ENCODE measurements at places on chromosomes 4 and X.

GRCh38 chr4:128582427-128582870, 227.1 kb upstream of the JADE1 start:
- no peak for DNase-seq

DNA sequence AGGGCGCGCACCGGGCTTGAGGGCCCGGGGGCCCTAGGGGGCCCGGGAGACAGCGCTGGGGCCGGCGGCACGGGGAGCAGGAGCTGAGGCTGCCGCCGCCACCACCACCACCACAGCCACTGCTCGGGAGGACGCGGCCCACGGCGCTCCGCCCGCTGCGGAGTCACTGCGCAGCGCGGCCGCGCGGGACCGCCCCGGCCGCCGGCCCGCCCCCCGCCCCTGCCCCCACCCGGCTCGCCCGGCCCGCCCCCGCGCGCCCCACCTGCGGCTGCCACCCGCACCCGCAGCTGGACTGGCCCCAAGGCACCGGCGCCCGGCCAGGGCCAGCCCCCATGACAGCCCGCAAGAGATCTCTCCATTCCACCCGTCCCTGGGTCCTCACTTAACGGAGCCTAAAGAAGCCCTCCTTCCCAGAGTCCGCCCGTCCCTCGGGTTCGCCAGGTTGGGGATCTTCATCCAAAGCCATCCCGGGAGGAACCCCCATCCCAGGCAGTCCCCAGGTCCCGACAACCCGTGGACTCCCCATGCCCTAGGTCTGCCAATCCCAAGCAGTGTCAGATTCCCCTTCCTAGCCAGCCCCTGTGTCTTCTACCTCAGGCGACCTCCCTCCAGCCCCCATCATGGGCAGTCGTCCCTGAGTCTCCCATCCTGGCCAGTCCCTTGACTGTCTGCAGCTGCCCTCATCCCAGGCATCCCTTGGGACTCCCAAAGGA, 40.0 kb upstream of the IQSEC2 start:
- DNase-seq, result peak; percentile 68

- no peak for DNase-seq
These were observed 54.7 kb upstream of the EPHA5 start for GRCh38 chr4:65724973-65725372.

- no peak for DNase-seq
These were observed 8.1 kb downstream of the RTL5 start for GRCh38 chrX:72123471-72124185.

- DNase-seq, result no peak
These were observed 793 bp upstream of the DCUN1D4 start for GRCh38 chr4:51842167-51842553.

DNA sequence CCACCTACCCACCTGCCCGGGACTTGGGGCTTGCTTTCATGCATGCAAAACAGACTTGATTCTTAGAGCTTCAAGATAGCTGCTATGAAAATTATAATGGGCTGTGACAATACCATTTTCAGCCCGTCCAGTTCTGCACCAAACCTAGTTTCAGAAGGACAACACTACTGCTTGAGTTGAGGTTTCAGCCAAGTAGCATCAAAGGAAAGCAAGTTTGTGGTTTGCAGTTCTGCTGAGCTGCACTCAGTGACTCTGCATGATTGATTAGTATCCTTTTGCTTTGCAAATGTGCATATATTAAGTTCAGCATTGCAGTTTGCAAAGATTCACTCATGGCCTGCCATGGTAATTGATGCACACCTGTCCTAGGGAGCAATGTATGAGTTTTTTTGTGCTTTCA, 442.7 kb downstream of the RPA4 start:
- no peak for DNase-seq

GRCh38 chrX:99078301-99078700, 1331.8 kb downstream of the PCDH19 start:
- no peak for DNase-seq

DNA sequence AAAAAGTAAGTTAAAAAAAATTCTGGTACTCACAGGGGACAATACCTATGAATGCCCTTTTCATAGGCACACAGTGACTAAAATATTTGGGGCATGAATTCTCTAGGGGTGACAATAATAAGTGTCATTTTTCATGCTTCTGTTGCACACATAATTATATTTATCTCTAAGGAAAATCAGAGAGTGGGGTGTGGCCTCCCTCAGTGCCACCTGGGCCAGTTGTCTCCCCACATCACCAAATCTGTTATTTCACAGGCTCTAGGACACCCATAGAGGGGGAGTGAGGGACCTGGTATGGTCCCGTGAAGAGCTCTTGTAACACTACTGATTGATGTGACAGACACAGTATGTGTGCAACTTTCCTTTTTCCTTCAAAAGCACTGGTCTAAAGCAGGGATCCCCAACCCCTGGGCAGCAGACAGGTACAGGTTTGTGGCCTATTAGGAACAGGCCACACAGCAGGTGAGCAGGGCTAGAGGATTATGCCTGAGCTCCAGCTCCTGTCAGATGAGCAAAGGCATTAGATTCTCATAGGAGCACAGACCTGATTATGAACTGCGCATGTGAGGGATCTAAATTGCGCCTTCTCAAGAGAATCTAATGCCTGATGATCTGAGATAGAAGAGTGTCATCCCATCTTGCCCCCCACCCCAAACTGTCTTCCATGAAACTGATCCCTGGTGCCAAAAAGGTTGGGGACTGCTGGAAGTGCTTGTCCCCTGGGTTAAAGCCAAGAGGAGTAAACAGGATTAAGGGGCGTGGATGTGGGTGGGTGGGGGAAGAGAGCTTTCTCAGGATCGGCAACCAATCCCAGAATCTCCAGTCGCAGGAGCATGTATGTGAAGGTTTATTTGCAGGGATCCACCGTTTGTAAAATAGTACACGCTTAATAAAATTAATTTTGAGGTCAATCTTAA, 856 bp downstream of the SLC9B1 start:
- no peak for DNase-seq

- no peak for DNase-seq
These were observed 399 bp downstream of the AIFM1 start for GRCh38 chrX:130165181-130165702.

DNA sequence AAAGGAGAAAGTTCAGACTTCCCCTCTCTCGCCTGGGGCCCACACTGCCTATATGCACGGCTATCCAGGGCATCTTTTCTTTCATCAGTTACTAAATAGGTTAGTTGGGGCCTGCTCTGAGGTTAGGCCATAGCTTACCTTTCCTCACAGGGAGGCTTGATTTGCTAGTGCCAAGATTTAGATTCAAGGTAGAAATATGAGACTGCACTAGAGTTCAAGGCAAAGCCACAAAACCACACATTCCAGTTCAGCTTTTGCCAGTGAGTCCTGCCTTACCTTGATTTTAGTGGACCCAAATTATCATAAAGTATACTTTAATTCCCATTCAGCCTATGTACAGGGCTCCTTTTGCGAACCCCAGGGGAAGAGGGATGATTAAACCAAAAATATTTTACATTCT, 762.8 kb downstream of the PDHA2 start:
- no peak for DNase-seq

DNA sequence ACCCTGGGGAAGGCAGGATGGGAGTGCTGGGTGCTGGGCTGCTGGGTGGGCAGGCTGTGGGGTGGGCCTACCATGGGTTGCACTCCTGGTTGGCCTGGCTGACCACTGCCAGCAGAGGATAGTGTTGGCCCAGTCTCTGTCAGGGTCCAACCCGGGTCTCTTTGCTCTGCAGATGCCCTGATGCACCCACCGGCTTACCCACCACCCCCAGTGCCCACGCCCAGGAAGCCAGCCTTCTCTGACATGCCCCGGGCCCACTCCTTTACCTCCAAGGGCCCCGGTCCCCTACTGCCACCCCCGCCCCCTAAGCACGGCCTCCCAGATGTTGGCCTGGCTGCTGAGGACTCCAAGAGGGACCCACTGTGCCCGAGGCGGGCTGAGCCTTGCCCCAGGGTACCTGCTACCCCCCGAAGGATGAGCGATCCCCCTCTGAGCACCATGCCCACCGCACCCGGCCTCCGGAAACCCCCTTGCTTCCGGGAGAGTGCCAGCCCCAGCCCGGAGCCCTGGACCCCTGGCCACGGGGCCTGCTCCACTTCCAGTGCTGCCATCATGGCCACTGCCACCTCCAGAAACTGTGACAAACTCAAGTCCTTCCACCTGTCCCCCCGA, 14.2 kb upstream of the ADD1 start:
- no peak for DNase-seq

GRCh38 chrX:104721854-104722253, 155.9 kb downstream of the IL1RAPL2 start:
- no peak for DNase-seq

DNA sequence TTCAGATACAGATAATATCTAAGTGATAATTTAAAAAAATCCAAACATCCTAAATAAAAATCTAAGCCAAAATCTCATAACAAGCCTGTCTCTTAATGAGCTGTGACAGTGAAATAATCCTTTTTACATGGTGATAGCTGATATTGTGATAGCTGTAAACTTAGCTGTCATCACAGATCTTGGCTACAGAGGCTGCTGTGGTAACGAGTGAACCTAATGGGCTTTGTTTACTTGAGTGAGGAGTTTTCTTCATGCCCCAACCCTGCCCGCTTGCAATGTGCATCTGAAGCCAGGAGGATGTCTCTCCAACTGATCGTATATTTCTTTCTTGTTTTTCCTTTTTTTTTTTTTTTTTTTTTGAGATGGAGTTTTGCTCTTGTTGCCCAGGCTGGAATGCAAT, 41.5 kb upstream of the YTHDC1 start:
- no peak for DNase-seq

- DNase-seq, result no peak
These were observed 20.6 kb downstream of the WFS1 start for GRCh38 chr4:6290256-6290655.

GRCh38 chr4:182806259-182807252, 110.6 kb downstream of the DCTD start:
- peak; percentile 60 for DNase-seq

DNA sequence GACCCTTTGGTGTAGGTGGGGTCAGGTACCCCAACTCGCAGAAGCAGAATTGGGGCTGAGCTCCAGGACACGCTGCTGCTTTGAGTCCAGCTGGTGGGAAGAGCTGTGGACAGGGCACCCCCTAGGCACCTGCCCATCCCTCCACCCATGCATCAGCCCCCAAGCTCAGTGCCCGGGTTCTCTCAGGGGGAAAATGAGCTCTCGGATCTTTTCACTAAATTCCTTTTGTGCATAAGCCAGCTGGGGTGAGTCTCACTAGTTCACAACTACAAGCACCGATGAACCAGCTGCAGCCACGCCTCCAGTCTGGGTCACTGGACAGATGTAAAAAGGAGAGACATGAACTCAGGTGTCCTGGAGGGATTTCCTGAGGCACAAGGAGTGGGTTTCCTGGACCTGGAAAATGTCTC, 286.8 kb downstream of the CRLF2 start:
- no peak for DNase-seq

DNA sequence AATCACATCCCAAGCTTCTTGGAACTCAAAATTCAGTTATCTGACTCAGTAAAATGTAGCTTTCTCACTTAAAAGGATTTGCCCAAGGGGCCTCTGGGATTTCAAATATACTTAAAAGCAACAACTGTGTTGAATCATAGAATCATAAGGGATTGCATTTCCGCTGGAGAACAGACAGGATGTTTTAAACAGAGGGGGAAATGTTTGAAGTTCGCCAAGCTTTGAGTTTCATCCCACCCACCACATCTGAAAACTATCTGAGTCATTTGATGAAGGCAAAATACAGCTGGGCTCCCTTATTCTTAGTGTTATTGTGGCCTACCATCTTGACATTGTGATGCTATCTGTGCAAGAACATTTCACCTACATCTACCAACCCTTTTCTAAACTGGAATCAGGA, 73.5 kb downstream of the PPP1R2C start:
- DNase-seq, result no peak

DNA sequence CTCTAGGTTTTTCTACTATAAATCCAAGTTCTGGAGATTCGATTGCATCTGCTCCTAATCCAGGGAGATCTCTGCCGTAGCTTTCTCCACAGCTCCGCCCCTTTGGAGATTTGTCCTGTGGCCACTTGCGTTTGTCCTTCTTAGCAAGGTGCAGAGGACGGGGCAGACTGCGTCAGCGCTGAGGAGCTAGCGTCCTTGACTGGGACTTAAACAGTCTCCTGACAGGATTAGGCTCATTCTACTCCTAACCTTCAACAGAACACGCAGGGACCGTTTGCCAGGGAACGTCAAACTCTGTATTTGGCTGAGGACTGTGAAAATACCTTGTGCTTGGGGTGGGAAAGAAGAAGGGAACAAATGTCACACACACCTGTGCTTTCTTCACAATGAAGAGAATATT, 38.6 kb downstream of the SORBS2 start:
- no peak for DNase-seq

- no peak for DNase-seq
These were observed 37.0 kb downstream of the XK start for GRCh38 chrX:37722595-37722994.

- DNase-seq, result no peak
These were observed 122.9 kb downstream of the GPAT3 start for GRCh38 chr4:83658806-83659205.

DNA sequence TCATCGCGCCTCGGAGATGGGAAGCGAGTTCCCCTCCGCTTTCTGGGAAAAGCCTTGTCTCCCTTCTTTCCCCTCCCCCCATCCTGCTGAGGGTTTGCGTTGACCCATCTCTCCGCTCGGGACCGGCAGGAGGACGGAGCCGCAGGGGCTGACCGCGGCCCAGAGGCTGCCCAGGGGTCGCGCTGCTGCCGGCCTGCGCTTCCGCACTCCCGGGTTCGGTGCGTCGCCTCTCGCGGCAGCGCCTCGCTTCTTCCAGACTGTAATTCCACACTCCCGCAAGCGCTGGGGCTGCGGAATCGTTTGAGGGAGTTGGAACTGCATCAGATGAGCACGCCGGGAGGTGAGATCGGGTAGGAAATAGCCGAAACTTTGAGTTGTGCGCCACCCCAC, 88.3 kb downstream of the BCOR start:
- DNase-seq, result no peak

DNA sequence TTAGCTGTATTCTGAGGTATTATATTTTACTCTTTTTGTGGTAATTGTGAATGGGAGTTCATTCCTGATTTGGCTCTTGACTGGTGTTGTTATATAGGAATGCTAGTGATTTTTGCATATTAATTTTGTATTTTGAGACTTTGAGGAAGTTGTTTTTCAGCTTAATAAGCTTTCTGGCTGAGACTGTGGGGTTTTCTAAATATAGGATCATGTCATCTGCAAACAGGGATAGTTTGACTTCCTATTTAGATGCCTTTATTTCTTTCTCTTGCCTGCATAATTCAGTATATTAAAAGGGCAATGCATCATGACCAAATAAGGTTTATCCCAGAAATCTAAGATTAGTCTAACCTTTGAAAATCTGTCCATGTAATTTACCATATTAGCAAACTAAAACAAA, 44.7 kb upstream of the EPGN start:
- no peak for DNase-seq

DNA sequence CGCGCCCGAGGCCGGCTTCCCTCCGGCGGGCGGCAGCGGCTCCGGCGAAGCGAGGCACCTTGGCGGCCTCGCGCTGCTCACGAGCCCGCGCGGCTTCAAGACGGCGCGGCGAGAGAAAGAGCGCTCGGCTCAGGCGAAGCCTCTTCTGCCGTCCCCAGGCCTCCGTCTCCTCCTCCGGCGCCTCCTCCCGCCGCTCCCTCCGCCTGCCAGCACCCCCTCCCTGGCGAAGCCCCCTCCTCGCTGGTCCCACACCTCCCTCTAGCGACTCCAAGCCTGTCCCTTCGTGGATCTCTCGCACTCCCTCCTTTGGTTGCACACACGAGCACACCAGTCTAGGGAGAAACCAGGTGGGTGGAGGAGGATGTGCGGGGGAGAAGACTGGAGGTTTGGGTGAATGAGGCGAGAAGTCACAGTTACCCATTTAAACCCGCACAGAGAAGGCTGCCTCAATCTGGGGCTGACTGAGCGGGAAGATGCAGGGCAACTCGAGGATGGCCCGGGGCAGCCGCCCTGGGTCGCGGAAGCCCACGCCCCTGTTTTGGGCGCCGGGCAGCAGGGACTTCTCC, at the start of gene CAMK2D:
Gene CAMK2D (minus strand): TSS at position 119 of the 566 bp plus-strand sequence. CDS start 670 bp downstream, outside the sequence.
- DNase-seq, result no peak
